ENCODE measurements at places on chromosomes 5 and 9.

GRCh38 chr5:112077180-112077579 lies 320.2 kb upstream of the NREP start:
- no peak for DNase-seq

- no peak for DNase-seq
Measured at GRCh38 chr5:13930541-13931171, 13.8 kb downstream of the DNAH5 start.

GRCh38 chr5:72163349-72163983 lies 56.2 kb downstream of the MAP1B start:
- no peak for DNase-seq

GRCh38 chr5:82275216-82275664 lies 2.9 kb downstream of the RPS23 start:
- DNase-seq, result no peak

DNA sequence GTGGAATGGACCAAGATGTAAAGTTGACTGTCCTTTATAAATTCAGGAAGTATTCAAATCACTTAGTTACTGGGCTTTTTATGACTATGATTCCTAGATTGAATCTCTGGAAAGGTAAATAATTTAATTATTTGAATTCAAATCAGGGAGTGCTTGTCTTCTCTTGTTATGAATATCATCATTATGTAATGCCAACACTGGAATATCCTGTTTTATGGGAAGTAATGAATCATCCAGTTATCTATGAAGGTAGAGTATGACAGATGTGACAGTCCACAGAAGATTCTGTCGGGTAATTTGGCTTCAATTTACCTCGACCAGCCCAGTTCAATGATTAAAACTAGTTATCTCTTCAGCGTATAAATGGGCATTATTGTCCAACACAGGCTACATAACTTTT lies 141.0 kb upstream of the NUDT12 start:
- DNase-seq, result no peak

DNA sequence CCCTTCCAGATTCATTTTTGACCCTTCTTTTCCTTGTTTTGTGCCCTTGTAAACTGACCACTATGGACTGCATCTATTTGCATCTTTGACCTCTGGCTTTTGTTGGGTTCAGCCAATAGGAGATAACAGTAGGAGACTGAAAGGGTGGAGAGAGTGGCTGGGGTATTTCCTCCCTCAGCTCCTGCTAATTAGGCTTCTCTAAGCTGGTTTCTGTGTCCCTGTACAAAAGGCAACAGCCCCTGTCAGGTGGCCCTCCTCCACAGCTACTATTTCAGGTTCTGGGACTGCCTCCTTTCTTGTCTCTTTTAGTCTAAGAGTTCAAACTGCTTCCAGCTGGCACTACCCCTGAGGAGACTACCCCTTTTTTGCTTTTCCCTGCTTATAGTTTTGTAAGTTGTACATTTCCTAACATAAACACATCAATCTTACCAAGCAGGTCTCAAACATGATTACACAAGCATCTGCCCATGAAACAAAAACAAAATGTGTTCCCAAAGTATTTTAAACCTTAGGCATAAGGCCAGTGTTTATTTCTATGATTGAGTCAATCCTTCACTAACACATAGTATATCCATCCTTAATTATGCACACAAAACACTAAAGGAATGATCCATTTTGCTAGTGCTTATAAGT lies 262.0 kb upstream of the TRPM3 start:
- no peak for DNase-seq

DNA sequence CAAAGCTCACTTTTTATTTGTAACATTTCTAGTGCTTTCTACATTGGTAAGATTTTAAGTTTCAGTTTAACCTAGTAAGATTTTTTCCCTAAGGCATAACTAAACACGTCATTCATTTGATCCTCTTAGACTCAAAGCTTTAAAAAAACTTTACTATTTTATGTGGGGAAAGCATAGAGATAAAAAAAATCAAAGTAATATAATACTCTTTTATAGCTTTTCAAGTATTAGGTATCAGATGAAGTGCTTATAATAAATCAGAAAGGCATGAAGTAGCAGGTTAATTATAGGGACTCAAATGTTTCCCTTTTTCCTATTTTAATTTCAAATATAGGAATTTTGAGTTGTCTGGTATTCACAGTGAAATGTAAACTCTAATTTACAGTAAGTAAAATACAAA lies 68.0 kb upstream of the POU5F2 start:
- no peak for DNase-seq

DNA sequence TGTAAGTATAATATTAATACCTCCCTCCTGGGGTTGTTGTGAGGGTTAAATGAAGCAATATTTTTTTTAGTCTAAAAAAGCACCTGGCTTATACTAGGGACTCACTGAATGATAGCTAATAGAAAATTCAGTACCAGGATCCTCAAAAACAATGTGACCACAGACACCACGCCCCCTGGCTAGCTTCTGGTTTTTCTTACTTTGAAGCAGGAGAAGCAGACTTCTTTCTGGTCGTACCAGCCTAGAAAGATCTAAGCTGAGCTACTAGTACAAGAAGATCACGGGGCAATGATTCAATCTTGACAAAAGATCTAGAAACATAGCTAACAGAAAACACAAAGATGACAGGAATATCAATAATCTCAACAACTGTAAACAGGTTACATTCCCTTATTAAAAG lies 218.5 kb upstream of the SLC30A5 start:
- DNase-seq, result no peak

DNA sequence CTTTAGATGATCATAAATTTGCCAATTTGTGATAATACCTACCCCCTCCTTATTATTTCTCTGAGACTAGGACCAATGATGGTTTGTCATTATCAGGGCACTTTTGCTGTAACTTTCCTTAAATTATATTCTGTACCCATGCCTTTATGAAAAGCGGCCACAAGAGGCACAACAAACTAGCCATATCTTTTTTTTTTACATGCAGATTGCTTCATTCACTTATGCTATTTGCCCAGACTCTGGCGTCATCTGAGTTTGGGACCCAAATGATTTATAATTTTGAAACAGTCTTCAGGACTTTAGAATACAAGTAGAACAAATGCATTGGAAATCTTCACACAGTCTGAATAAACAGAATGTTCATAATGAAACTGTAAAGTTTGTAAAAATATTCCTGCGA lies 408.1 kb downstream of the MAT2B start:
- DNase-seq, result no peak

GRCh38 chr9:101225271-101225670 lies 159.5 kb downstream of the BAAT start:
- DNase-seq, result no peak

DNA sequence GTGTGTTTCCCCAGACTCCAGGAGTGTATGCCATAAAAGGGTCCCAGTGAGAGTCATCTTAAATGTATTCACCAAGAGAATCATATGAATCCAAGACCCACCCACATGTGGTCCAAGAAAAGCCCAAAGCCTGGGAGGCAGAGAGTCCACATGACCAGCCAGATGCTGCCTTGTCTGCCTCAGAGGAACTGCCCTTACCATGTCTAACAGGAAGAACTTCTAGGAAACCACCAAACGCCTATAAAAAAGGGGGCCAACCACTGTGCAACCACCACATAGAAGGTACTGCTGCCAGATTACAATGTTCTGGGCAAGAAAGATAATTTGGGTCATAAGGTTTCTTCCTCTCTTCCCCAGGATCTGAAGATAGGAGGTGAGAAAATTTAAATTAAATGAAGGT lies 129.8 kb upstream of the SLC24A2 start:
- no peak for DNase-seq

GRCh38 chr5:36657563-36657995 lies 51.2 kb downstream of the SLC1A3 start:
- no peak for DNase-seq

GRCh38 chr5:60338846-60339245 lies 361.1 kb downstream of the DEPDC1B start:
- DNase-seq, result no peak

GRCh38 chr9:134296301-134297082 lies 29.8 kb upstream of the RXRA start:
- DNase-seq, result no peak

DNA sequence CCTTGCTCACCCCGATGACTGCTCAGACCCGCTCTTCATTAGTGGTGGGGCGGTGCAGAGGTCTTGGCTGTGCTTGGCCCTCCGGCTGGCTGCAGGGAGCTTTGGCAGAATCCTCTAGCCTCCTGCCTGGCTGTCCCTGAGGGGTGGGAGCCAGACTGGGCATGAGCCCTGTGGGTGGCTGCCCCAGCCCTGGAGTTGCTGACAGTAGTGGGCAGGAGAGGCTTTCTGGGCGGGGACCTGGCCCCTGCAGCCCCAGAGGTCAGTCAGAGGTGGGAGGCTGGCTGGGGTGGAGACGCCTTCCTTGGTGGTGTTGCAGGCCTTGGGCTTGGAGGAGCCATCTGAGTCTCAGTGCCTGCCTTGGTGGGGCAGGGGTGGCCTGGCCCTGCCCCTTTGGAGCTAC lies 146.0 kb downstream of the RXRA start:
- DNase-seq, result no peak

GRCh38 chr5:135950611-135951010 lies 4.2 kb downstream of the LECT2 start:
- no peak for DNase-seq

- DNase-seq, result peak; percentile 28
Measured at GRCh38 chr9:1005043-1005667, 28.7 kb downstream of the DMRT3 start.

DNA sequence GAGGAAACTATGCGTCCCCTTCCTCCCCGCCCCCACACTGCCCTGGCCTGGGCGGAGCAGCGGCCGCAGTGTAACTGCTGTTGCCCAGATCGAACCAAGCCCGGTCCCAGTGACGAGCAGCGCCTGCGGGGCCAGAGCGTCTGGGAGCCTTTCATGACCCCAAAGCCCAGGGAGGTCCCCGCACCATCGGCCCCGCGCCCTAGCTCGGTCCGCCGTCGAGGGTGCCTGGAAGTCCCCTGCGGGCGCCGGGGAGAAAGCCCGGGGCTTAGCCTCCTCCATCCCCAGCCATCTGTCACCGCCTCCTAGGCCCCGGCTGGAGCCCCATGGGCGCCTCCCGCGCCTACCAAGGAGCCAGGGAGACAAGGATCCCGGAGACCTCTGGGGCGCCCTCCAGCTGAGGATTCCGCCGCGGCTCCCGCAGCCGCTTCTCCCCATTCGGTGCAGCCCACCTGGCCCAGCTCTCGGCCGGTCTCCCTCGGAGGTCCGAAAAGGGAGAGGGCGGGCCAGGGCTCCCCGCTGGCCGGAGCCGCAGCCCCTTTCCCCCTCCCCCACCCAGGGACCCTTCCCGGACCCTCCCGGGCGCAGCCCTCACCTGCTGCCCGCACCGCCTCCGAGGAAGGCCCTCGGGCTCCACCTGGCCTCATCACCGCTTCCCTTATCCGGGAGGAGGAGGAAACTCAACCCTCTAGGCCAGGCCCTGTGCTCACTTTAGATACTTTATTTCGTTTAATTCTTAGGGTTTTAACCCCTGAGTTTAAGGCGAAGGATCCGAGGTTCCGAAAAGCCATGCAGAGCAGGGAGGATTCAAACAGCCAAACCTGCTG lies 45.6 kb downstream of the APTX start:
- no peak for DNase-seq

DNA sequence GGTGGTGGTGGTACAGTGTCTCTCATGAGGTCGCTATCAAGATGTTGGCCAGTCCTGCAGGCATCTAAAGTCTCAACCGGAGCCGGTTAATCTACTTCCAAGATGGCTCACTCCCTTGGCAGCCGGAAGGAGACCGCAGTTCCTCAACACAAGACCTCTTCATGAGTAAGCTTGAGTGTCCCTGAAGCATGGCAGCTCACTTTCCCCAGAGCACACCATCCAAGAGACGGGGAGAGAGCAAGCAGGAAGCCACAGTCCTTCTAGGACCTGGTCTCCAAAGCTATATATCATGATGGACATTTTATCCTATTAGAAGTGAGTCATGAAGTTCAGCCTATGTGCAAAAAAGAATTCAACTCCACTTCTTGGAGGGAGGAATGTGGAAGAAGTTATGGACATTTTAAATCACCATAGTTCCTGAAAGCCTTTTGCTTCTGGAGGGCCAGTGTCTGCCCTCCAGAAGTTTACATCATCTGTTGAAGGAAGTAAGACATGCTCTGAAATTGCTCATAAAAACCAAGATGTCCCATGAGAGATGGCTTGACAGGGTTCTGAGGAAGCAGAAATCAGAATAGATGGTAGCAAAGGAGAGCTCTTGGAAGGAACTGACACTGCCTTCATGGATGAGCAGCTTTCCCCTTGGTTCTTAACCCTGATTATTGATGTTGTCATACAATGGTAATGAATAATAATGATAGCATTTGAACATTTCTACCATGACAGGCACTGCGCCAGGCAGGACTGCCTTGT lies 21.3 kb downstream of the GALNT10 start:
- DNase-seq, result no peak
